ENCODE measurements at places on chromosomes 1 and 21.

- DNase-seq = no peak
Measured at GRCh38 chr1:226625832-226626576, 77.4 kb downstream of the STUM start.

GRCh38 chr1:51750729-51751128 is 127.8 kb downstream of the NRDC start:
- no peak for DNase-seq

DNA sequence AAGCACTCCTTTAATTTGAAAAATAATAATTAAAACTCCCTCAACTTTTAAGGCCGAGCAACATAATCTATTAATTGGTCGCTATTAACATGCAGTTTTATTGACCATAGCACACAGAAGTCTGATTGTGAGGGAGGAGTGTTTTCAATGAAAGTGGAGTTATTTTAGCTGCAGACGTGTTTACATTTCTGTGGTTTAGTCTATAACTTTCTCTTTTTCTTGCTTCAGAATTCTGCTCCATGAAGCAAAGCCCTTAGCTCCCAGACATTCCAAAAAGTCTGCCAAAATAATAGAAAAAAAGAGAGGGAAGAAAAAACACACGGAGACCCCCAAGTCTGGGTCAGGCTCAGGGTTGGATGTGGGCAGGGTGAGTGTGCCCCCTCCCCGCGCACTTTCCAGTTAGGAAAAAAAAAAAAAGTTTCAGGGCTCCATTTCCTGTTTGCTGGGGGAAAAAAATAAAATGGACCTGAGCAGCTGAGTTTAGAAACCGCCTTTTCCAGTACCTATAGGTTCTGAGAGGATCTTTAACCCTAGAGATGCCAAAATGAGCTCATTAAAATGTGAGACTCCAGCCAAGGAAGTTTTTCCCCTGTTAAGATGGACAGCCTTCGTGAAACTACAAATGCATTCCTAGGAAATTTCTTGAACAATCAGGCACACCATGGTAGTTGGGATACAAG is 143.7 kb upstream of the ETS2 start:
- DNase-seq = no peak

DNA sequence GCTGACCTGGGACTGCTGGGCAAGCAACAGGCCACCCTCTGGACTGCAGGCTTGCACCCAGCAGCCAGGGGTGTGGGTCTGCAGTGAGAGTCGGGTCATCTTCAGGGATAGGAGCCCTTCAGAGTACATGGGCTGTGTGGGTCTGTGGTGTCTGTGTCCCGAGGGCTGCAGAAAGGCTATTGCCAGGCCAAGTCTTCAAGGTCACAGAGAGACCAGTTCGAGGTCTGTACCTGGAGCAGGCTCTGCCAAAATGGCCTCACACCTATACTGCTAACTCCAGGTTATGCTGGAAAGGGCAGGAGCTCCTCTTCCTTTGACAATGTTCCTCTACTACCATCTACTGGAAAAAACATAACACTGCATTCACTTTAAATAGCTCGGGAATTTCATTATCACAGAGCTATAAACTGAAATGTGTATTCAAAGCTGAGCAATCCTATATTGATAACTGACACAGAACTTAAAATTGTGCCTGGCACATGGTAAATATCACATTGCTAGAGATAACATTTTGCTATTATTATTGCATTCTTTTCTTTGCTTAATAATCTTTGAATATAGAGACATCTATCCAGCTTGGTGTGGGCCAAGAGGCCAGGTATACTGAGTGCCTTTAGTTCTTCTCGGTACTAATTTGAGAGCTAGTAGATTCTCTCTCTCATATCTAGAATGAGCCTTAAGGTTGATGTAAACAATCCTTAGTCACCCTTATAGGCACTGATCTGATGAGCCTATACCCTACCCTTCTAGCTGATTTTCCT is 6.9 kb upstream of the DNAH14 start:
- DNase-seq = no peak

DNA sequence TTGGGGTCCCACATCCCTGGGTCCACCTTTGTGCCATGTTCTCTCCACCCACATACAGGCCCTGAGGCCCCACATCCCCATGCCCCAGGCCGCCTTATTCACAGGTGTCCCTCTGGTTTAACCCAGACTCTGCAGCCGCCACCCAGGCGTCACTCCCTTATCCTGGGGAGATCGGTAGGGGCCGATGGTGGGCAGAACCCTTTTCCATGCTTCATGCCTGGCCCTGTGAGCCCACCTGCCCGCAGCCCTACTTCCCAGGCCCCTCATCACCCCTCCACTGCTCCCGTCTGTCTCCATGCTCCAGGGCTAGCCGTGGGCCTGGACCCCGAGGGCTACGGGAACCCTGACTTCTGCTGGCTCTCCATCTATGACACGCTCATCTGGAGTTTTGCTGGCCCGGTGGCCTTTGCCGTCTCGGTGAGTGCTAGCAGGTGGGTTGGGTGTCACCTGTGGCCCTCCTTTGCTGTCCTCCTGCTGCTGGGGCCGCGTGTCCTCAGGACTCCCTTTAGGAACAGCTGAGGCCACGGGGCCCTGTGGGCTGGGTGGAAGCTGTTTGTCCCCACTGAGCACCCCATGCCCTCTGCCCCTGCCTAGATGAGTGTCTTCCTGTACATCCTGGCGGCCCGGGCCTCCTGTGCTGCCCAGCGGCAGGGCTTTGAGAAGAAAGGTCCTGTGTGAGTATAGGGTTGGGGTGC is 12.2 kb downstream of the PSRC1 start:
- no peak for DNase-seq

GRCh38 chr1:58782178-58783089 is 1.4 kb downstream of the JUN start:
- peak; percentile 6 for DNase-seq

- DNase-seq = no peak
Measured at GRCh38 chr1:211521102-211521815, 29.3 kb upstream of the RD3 start.

- DNase-seq = no peak
Measured at GRCh38 chr1:195899762-195900352, 708.4 kb downstream of the KCNT2 start.

- no peak for DNase-seq
Measured at GRCh38 chr1:16625497-16626408, 12.4 kb upstream of the NBPF1 start.

DNA sequence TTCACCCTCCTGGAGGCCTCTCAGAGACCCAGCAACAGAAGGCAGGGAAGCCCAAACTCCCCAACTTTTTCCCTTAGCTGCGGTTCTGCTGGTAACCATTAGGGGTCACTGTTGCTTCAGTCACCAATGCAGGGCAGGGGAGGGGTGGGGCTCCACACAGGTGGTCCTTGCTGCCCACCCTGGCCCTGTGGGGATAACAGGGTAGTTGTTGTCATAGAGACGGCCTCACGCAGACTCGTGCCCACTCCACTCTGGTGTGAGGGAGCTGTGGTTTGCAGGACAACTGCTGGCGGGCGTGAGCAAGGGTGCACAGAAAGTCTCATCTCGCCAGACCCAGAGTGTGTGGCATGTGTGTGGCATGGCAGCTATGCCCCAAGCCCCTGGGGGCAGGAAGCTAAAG is 19.9 kb downstream of the INSRR start:
- DNase-seq = no peak

- DNase-seq = no peak
Measured at GRCh38 chr21:43001316-43001715, 27.0 kb downstream of the PKNOX1 start.

DNA sequence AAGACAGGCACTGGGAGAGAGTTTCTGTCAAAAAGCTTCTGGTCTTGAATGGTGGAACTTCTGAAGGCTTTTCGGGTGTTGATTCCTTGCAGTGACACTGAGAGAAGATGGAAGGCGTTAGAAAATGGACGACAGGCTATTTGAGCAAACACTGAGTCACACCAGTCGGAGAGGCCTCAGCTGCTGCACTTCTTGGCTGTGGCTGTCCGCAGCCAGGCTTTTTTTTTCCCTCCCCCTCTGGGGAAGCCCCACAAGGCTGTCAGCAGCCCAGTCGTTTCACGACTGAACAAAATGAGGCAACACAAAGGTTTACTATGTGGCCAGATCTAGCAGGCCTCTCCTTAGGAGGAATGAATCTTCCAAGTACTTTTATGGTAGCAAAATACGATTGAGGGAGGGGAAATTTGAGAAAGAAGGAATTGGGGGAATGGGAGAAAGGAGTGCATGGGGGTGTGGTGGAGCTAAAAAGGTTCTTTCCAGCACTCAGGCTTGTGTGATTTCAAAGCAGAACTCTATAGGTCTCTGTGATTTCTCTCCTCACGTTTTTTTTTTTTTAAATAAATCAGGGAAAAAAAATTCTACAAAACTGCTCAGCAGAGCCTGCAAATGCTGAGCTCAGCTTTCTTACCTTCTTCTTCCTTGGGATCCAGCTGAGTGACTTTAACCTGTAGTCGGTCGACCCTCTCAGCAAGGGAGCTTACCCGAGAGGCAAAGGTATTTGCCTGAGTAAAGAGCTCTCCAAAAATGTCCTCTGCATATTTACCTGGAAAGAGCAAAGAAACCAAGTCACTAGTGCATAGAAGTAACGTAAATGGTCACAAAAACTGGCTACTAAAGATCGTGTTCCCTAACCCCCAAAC is 26.1 kb downstream of the GPR3 start:
- DNase-seq = no peak

DNA sequence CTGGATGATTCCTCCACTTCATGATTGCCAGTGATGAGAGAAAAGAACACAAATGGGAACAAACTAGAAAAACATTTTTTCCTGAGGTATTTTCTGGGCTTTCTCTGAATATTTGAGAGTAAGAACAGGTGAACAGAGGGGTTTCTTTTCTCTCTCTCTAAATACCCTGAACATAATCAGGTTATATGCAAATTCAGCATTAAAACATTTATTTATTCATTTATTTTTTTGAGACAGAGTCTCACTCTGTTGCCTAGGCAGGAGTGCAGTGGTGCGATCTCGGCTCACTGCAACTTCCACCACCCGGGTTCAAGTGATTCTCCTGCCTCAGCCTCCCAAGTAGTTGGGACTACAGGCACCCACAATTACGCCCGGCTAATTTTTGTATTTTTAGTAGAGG is 5.8 kb upstream of the LEFTY2 start:
- no peak for DNase-seq

DNA sequence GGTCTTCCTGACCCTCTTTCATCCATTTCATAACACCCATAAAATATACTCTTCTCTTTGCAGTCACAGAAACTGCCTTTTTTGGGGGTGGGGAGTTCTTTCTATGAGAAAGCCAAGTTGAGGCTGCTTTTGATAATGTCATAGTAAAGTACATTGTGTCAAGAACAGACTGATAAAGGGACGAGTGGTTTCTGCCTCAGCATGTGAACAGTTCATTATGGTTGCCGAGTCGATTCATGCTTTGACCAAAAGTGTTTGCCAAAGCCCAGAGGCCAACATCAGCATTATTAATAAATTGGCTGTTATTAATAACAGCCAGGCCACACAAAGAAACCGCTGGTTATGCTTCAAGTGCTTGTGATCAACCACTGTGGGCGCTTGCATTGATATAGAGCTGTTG is 162.0 kb downstream of the HUNK start:
- DNase-seq = no peak

- no peak for DNase-seq
Measured at GRCh38 chr1:34978921-34979320, 6.2 kb downstream of the TMEM35B start.

DNA sequence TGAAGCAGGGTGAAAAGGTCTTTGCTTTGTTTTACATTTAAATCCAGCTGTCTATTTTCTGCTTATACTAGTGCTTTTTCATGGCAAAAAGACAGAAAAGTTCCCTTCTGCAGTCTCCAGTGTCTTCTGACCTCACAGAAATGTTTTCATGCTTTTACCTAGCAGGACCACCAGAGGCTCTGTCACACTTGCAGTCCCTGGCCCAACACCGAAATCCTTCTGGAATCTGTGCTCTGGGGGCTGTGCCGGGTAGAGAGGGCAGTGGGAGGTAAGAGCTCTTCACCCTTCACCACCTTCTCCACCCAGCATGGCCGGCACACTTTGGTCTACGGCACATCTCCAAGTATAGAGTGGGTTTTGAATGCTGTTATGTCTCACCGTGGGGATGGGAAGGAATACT is 20.8 kb downstream of the GNAT2 start:
- no peak for DNase-seq

DNA sequence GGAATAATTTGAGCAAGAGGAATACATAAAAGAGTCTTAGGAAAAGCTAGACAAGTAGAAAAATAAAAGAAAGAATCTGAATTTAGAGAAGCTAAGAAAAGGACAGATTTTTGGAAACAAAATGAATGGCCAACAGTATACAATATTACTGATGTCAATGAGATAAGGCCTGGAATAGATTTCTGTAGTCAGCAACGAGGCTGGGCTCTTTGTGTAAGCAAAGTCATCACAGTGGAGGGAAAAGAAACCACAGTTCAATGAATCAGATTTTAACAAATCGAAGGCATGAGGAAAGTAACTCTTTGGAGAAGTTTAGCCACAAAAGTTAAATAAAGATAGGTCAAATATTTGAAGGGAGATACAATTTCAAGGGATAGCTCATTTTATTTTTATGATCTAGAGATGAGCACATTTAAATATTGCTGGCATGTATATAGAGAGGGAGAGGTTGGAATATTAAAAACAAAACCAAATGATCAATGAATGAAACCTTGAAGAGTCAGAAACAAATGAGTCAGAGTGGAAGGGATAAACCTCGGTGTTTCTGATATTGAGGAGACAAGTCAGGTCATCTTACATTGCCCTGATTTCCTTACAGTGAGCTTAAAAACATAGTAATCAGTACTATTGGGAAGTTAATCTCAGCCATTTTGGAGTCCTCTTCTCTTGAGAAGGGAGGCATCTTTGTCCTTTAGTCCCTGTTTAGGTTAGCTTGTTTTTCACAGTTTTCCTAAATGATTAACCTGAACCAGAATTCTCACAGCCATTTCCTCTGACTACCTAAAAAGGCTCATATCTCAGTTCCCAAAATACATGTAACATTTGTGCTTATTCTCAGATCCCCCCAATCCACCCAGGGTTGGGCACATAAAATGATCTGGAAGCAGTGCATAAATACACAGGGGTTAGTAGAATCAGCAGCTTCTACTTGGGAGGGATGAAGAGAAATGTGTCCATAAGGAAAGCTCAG is 620.0 kb upstream of the B3GALT2 start:
- no peak for DNase-seq

DNA sequence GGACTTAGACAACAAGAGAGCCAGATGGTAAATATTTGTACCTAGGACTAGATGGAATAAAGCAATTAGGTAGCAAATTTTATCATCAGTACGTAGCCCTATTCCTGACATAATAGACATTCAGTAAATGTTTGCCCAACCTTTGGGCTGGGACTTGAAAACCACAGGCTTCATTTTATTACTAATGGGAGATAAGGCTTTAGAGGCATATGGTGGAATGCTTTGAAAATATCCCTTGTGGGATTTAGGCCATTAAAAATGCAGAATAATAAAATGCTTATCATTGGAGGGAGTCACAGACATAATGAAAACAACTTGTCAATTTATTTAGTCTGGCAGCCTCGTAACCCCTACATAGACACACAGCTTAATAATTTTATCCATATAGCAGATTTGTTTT is 296.1 kb upstream of the SPAG17 start:
- DNase-seq = no peak
